ENCODE measurements at places on chromosomes 2 and 18. TPM values are rescaled to one million over a fixed set of nuclear protein-coding genes. Genes with fewer than 3 reads are reported as not detected.

GRCh38 chr2:173075781-173076580, at the start of gene MAP3K20:
Gene MAP3K20 (plus strand): TSS chr2:173075846. CDS start chr2:173091032, 15,186 bp downstream.
- DNase-seq: peak; percentile 87

The GALNT14 gene
- not detected for total RNA-seq

The HOXD13 gene
- not detected for total RNA-seq

- DNase-seq: no peak
These were observed 44.4 kb upstream of the AGPS start for GRCh38 chr2:177348118-177348654.

The ARHGEF33 gene
- not detected for total RNA-seq

DNA sequence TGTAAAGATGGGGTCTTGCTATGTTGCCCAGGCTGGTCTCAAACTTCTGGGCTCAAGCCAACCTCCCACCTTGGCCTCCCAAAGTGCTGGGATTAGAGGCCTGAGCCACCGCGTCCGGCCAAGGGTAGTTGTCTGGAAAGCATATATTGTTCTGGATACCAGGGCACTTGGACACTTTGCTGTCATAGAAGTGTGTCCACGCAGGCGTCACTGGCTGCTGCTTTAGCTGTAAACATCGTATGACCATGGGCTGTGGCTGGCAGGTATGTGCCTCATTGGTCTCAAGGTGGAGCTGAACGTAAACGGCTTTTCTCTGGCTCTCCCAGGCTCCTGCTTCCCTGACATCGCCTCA, 3.2 kb upstream of the GPR35 start:
- DNase-seq: no peak

- DNase-seq: no peak
These were observed 323.0 kb upstream of the NT5C1B start for GRCh38 chr2:18912225-18912888.

DNA sequence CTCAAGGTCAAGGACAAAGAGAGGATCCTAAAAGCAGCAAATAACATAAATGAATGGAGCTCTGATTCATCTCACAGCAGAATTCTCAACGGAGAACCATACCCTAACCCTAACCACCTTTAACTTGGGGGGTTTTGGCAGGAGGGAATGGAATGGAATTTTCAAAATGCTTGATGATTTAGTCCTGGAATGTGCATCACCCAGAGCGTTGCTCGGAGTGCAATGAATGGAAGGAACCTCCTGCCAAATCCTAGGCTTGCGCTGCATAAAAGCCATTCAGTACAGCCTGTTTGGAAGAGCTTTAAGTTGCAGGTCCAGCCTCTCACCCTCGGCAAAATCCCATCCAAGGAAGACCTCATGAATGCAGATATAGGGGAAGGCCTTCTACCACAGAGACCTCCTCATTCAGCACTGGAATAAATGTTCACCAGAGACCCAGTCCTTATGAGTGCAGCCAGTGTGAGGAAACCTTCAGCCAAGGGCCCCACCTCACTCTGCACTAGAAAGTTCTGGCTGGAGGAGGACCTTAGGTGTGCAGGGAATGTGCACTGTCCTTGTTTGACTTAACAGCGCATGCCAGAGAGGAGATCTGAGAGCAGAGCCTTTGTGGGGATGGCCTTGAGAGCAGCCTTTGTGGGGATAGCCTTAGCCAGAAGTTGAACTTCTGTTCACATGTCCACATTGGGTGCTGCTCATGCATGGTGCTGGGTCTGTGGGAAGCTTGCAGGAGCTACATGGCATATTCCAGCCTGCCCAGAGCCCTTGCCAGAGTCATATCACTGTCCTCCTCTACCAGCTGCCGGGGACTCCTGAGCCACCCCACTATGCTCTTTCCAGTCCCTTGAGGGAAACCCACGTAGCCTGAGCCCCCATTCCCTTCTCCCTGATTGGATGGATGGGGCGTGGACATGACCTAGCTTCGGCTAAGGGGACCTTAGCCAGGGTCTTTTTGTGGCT, 30.5 kb downstream of the ASB1 start:
- no peak for DNase-seq

- no peak for DNase-seq
These were observed 93.7 kb downstream of the RBMS1 start for GRCh38 chr2:160399880-160400279.

The PLGLB1 gene
- total RNA-seq: not detected

- no peak for DNase-seq
These were observed 50.4 kb downstream of the CCDC93 start for GRCh38 chr2:117963446-117963845.

The DPP10 gene
- total RNA-seq: not detected

DNA sequence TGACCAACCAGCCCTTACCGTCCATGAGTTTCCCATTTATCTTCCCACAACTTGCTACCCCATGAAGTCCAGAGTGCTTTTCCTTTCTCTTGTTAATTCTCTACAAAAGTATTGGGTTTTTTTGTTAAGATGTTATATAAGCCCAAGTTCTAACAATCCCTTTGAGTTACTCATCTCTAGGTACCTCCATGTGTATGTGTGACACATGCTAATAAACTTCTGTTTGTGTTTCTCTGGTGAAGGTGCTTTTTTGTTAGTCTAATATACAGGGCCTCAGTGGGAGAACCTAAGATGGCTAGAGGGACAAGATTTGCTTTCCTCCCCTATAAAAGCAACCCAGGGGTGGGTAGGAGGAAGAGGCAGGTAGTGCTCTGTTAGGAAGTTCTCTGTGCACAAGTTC, 31.8 kb upstream of the RMDN2 start:
- no peak for DNase-seq

DNA sequence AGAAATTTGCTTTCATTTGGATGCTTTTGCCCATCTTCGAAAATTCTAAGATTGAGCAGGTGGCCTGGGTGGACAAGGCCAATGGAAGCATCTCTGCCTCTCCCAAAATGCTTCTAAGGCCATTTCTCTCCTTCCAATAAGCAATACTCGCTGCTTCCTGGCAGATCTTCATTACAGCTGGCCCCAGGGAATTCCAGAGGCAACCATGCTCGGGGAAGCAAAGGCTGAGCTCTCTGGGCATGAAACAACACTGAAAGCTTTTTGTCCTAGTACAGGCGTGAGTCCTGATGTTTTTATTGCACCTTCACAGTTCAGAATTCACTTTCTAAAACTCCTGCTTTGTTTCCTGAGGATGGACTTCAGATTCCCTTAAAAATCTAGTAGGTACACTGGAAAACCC, 11.8 kb upstream of the NEDD4L start:
- DNase-seq: no peak

DNA sequence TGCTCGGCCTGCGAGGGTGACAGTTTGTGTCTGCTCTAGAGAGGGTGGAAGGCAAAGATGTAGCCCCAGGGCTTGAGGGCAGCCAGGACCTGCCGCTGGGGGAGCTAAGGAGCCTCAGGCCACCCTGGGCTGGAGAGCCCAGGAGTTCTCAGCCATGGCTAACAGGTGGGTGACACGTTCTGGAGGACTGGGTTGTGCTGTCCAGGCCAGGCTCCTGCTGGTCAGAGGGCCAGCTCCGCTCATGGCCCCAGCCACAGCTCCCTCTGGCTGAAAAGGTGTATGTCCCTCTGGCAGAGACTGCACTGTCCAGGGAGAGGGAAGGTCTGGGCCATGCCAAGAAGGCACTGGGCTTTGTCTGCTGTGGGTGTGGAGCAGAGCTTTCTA, 19.2 kb downstream of the TMEM185B start:
- peak; percentile 21 for DNase-seq

The HES6 gene
- total RNA-seq: 133 TPM

- DNase-seq: no peak
These were observed 873 bp downstream of the MTHFD2 start for GRCh38 chr2:74199275-74199701.

DNA sequence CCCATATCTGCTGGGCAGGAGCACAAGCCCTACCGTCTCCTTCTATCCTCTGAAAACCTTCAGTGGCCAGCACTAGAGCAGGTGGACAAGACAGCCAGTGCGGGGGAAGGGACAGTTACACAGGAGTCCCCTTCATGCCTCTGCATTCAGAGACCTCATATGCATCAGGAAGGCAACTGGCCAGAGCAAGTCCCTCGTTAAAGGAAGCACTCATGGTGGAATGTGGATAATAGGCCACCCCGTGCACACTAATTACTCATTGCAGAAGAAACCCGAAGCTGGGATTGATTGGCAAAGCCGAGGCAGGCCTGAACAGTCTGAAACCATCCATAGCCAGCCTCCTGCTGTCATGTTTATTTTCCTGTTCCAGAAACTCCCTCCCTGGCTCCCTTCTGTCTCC, 11.2 kb downstream of the KIAA2012 start:
- no peak for DNase-seq

DNA sequence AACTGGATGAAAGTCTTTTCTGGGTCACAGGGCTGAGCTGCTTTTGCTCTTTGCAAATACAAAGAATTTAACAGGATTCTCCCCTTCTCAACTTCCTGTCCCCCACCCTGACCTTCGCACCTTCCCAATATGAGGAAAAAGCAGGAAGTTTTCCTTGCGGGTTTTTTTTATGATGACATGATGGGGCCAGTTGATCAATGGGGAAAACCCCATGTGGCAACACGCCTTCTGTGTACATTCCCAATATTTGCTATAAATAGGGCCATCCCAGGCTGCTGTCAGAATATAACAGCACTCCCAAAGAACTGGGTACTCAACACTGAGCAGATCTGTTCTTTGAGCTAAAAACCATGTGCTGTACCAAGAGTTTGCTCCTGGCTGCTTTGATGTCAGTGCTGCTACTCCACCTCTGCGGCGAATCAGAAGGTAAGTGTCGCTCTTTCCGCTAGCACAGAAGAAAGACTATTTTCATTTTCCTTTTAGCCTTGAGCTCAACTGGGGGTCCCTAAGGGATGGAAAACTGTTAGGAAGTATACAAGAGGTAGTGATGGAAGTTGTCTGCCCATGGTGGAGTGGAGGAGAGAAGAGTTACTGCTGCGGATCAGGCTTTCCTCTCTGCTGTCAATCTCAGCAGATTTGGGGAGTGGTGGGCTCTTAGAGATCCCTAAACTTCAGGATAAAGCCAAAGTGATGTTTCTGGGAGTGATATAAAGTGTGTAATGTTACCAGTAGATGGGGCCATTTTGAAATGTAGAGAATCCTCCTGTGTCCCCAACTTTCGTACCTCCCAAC, at the start of gene CCL20:
Gene CCL20 (plus strand): TSS at position 281 of the 792 bp plus-strand sequence. CDS start 70 bp downstream, at position 351.
- no peak for DNase-seq

DNA sequence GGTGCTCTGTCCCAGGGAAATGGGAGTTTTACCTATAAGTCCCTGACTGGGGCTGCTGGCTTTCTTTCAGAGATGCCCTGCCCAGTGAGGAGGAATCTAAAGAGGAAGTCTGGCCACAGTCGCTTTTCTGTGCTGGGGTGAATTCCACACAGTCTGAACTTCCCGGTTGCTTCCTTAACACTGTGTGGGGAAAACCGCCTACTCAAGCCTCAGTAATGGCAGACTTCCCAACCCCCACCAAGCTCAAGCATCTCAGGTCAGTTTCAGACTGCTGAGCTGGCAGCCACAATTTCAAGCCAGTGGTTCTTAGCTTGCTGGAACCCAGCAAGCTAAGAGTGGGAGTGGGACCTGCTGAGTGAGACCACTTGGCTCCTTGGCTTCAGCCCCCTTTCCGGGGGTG, 54.9 kb downstream of the NUP35 start:
- no peak for DNase-seq

The KLHL30 gene
- 0.04 TPM for total RNA-seq

DNA sequence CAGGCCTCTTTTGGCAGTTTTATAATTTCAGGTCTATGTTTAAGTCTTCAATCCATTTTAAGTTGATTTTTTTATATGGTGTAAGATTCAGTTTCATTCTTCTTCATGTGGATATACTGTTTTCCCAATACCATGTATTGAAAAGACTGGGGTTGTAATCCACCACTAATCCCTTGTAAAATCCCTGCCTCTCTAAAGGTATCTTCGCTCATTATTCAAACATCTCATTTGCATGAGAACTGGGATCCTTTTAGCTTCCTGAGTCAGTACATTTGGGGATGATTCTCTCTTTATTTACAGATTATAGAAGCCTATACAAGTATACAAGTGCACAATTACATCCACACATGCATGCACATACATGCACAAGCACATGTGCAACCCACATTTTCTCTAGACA, 25.3 kb downstream of the DHRS9 start:
- no peak for DNase-seq

DNA sequence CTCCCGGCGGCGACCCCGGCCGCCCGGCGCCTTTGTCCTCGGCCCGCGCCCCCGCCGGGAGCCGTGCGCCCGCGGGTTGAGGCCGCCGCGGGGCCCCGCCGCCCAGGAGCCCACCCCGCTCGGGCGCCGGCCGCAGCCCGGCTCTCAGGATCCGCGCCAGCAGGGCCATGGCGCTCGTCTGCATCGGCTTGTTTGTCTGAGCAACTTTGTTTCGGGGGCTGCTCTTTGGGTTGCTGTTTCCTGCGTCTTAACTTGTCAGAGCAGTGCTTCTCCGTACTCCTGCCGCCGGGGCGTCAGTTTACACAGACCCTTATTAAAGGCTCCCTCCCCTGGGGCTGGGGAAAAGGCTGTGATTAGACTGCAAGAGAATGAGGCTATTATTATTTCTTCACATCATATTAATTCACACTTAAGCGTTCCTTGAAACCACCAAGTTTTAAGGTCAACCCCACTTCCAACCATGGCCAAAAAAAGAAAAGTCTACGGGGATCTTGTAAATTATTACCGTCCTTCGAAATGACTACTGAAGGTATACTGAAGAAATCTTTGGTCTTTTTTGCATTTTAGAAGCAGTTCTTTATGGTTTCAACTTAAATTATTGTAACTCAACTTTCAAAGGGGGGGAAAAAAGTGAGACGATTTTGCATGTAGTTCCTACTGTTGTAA, at the start of gene CYP27C1:
Gene CYP27C1 (minus strand): TSS at position 198 of the 666 bp plus-strand sequence. CDS start 29 bp downstream, at position 169.
- DNase-seq: no peak

The CCDC74B gene
- total RNA-seq: 1.0 TPM

The NCKAP5 gene
- not detected for total RNA-seq

Data from K562 (cell line).